RWPE1 (cell line): ENCODE measurements at places on chromosomes 5 and 9.

DNA sequence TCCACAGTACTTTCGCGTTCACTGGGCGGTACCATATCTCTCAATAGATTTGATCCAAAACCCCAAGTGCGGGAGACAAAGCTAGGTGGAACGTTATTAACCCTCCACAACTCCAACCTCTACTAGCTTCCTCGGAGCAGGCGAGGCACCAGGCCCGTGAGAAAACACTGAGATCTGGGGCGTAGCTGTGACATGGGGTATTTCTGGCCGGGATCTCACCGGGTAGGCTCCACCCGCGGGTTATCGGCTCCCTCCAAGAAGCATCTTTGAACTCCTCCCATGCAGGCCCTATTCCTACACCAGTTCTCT lies 350 bp upstream of the SLC25A46 start:
- peak; percentile 81 for DNase-seq

GRCh38 chr5:180790020-180790419 lies 12.6 kb downstream of the MGAT1 start:
- DNase-seq = no peak

- DNase-seq = no peak
These were observed 59.5 kb downstream of the SMIM23 start for GRCh38 chr5:171845040-171845630.

DNA sequence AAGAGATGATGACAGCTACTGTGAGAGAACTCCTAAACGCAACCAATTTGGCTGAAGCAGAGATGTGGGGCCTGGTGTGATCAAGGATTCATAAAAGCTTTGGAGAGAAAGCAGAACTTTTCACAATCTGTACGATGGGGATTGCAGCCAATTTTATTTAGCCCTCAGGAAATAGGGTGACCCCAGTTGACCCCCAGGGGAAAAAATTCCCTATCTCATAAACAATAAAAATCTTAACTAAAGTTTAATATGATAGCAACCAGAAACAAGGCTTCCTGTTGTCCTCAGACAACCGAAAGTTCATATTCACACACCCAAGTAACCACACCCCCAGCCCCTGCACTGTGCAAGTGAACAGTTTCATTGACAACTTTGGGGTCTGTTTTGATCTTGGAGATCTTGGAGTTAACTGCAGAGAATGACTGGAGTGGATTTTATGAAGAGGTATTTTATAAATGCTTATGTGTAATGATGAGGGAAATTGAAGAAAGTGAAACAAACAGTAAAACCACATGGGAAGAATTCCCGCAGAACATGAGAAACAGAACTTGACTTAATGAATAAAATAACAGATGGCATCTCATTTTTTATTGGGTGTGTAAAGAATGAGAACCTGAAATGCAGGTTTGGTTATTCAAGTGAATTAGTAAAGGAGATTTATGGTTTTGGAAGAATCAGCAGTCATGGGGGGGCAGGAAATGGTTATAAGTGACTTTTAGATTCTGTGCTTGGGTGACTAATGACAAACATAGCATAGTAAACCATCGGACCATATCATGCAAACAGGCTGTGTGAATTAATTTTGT lies 94.5 kb downstream of the PDE4D start:
- DNase-seq = peak; percentile 48

- no peak for DNase-seq
These were observed 145.8 kb downstream of the BARX1 start for GRCh38 chr9:93809204-93809940.

- no peak for DNase-seq
These were observed 869.0 kb downstream of the TLE4 start for GRCh38 chr9:80440724-80441123.

DNA sequence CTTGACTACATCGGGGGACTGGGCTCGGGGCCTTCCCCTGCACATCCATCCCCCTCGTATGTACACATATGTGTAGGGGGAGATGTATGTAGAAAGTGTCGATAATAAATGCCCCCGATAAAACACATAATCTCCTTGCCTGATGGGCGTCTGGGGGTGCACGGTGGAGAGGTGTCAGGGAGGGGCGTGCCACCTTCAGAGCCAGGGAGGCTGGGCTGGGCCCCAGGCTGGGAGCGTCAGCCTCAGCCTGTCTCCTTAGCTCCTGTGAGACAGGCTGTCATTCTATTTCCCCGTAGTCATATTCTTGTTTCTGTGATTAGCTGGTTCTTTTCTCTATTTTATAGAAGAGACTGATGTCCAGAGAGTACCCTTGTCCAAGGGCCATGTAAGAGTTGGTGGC lies 4.7 kb upstream of the RXRA start:
- no peak for DNase-seq

GRCh38 chr9:23287390-23287789 lies 538.6 kb downstream of the ELAVL2 start:
- DNase-seq = no peak
